Calu3 (cell line): ENCODE measurements at places on chromosomes 12 and 14. TPM values are rescaled to one million over a fixed set of nuclear protein-coding genes. Genes with fewer than 3 reads are reported as not detected.

The FITM1 gene
- total RNA-seq = 0.47 and 0.98 TPM in 2 replicates

The NFATC4 gene
- 10.7 and 12.8 TPM in 2 replicates for total RNA-seq

The NDUFA9 gene
- 125 and 130 TPM in 2 replicates for total RNA-seq

The TUNAR gene
- total RNA-seq = not detected in 2 replicates

The RBP5 gene
- total RNA-seq = 0.81 and 2.3 TPM in 2 replicates

GRCh38 chr12:45336331-45336730 lies 120.4 kb downstream of the ANO6 start:
- no peaks in the 10 kb centered on the region for H3K36me3 ChIP-seq
- no peaks in the 10 kb centered on the region for H3K4me1 ChIP-seq
- H3K27me3 ChIP-seq = no peaks in the 10 kb centered on the region
- DNase-seq = no peak

GRCh38 chr14:57879516-57879915 lies 13.6 kb upstream of the SLC35F4 start:
- no peaks in the 10 kb centered on the region for H3K36me3 ChIP-seq
- H3K4me3 ChIP-seq = no peak overlapping the region
- H3K27me3 ChIP-seq = peaks cover 76% of the 10 kb centered on the region

- H3K27ac ChIP-seq = no peak overlapping the region
- H3K4me3 ChIP-seq = no peak overlapping the region
- H3K27me3 ChIP-seq = peaks cover 41% of the 10 kb centered on the region
- no peaks in the 10 kb centered on the region for H3K4me1 ChIP-seq
Observed at GRCh38 chr12:7403466-7403865, 40.5 kb downstream of the CD163L1 start.

DNA sequence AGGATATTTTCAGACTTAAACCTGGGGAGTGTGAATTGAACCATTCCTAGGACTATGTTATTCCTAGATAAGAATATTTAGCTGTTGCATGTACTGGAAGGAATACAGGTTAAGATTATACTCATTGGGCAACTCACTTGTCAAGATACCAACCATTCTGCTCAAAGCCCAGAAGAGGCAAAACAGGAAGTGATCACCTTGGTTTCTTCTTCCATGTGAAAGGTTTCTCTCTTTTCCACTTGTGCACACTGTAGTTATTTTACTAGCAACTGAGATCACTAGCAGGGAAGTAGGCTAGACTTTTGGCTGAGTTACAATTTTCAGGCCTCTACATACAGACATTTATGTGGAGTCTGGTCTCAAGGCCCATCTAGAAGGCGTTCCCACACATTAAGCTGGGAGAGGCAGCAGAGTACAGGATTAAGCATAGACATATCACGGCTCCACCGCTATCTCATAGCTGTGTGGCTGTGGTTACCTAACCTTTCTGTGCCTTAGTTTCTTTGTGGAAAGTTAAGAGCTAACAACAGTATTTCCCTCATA lies 83.9 kb upstream of the FERMT2 start:
- no peak overlapping the region for H3K27ac ChIP-seq
- H3K36me3 ChIP-seq = no peaks in the 10 kb centered on the region
- H3K4me1 ChIP-seq = peaks cover 16% of the 10 kb centered on the region
- H3K27me3 ChIP-seq = no peaks in the 10 kb centered on the region
- no peak overlapping the region for H3K4me3 ChIP-seq

DNA sequence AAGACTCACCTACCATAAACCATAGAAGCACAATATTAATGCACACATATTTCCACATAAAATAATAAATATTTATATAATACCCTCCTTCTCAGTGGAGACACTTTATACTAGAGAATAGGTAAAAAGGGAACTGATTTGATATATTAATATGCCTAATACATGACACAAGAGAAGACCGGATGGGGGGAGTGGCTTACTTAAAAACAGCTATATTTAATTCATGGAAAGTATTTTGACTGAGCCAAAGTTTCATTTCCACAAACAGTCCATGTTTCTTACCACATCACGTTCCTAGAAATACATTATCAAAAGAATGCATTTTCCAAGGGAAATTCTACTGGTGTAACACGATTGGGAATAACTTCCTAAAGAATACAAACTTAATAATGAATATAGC lies 63.4 kb downstream of the ITPR2 start:
- peaks cover 23% of the 10 kb centered on the region for H3K4me1 ChIP-seq
- H3K4me3 ChIP-seq = no peak overlapping the region
- peaks cover 76% of the 10 kb centered on the region for H3K27me3 ChIP-seq
- H3K27ac ChIP-seq = no peak overlapping the region
- no peak for DNase-seq

DNA sequence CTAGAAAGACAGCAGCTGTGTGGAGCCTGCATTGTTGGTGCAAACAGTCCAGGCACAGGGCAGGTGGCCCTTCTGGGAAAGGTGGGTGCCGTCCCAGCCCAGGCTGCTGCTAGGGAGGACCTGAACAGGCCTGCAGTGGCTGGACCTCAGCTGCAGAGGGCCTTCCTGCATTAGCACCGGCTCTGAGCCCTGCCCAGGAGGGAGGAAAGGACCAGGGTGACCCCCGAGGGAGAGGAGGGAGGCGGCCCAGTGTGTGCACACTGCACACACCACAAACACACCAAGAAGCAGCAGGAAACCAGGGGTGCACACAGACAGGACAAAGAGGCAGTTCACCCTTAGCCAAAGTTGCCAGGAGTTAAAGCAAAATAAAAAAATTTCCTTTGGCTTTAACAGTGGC lies 8.0 kb upstream of the PGAM5 start:
- DNase-seq = no peak
- no peak overlapping the region for H3K4me3 ChIP-seq
- H3K36me3 ChIP-seq = peaks cover 66% of the 10 kb centered on the region
- no peak overlapping the region for H3K27ac ChIP-seq
- H3K4me1 ChIP-seq = peaks cover 7% of the 10 kb centered on the region

- H3K27ac ChIP-seq = no peak overlapping the region
- no peak for DNase-seq
- H3K36me3 ChIP-seq = no peaks in the 10 kb centered on the region
- H3K27me3 ChIP-seq = no peaks in the 10 kb centered on the region
- no peak overlapping the region for H3K4me3 ChIP-seq
Observed at GRCh38 chr14:39762576-39763401, 330.6 kb upstream of the FBXO33 start.

GRCh38 chr12:99036566-99036965 lies 391.5 kb downstream of the APAF1 start:
- no peak overlapping the region for H3K27ac ChIP-seq
- H3K4me3 ChIP-seq = no peak overlapping the region
- no peaks in the 10 kb centered on the region for H3K36me3 ChIP-seq
- H3K27me3 ChIP-seq = peaks cover 30% of the 10 kb centered on the region

- DNase-seq = peak; percentile 67
- no peaks in the 10 kb centered on the region for H3K27me3 ChIP-seq
- peaks cover 61% of the 10 kb centered on the region for H3K4me1 ChIP-seq
- peak overlapping the region; percentile 63 for H3K4me3 ChIP-seq
Observed at GRCh38 chr12:27179400-27180214, 64.5 kb upstream of the STK38L start.

DNA sequence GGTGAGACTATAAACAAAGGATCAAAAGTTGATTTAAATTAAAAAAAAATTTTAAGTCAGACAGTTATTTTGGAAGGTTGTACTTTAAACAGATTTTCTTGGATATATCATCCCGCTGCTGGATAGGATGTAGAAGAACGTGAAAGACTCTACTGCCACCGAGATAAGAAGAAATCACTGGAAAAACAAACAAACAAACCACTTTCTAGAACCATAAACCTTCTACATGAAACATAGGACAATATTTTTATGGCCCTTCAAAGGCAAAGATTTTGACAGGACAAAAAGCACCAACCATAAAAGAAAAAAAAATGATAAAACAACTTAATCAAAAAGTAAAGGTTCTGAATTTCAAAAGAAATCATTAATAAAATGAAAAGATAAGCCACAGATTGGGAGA lies 268.2 kb upstream of the DAAM1 start:
- no peaks in the 10 kb centered on the region for H3K36me3 ChIP-seq
- H3K4me3 ChIP-seq = no peak overlapping the region
- H3K27me3 ChIP-seq = peaks cover 31% of the 10 kb centered on the region
- DNase-seq = no peak
- no peaks in the 10 kb centered on the region for H3K4me1 ChIP-seq
- H3K27ac ChIP-seq = no peak overlapping the region
